Left lung (tissue), 14 donors: ENCODE measurements at places on chromosomes 7 and 10. TPM values are rescaled to one million over a fixed set of nuclear protein-coding genes. Genes with fewer than 3 reads are reported as not detected.
A peak's percentile ranks its signal among the peaks of the same experiment; 100 is the strongest.

GRCh38 chr10:101217450-101218281 lies 11.6 kb downstream of the LBX1 start:
- no peak for DNase-seq

- DNase-seq, result no peak
These were observed 2.3 kb downstream of the SLC29A3 start for GRCh38 chr10:71321386-71321785.

MKI67 gene
- total RNA-seq, result 21.5 TPM

DNA sequence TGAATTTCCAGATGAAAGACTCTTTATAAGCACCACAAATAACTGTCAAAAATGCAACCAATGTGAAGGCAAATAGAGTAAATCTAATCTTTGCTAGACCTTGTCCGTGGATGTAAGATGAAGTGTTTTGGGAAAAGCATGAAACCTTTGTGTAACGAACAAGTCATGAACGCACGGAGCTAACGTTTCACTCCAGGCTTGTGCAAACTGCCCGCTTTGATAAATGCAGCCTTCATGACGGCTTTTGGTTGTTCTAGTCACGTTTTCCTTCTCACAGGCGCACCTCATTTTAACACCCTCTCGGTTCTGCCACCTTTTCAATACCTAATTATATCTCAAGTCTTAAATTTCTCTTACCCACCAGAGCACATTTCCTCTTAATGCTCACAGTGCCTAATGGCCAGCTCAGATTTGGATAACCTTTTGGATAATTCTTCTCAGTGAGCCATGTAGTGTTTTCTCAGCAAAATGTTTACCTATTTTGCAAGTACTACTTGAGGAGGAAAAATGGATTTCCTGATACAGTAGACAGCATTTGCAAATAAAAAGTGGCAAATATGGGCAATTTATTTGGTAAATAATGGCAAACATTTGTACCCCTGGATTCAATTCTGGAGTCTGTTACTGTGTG lies 63.2 kb downstream of the HECW1 start:
- DNase-seq, result no peak

DNA sequence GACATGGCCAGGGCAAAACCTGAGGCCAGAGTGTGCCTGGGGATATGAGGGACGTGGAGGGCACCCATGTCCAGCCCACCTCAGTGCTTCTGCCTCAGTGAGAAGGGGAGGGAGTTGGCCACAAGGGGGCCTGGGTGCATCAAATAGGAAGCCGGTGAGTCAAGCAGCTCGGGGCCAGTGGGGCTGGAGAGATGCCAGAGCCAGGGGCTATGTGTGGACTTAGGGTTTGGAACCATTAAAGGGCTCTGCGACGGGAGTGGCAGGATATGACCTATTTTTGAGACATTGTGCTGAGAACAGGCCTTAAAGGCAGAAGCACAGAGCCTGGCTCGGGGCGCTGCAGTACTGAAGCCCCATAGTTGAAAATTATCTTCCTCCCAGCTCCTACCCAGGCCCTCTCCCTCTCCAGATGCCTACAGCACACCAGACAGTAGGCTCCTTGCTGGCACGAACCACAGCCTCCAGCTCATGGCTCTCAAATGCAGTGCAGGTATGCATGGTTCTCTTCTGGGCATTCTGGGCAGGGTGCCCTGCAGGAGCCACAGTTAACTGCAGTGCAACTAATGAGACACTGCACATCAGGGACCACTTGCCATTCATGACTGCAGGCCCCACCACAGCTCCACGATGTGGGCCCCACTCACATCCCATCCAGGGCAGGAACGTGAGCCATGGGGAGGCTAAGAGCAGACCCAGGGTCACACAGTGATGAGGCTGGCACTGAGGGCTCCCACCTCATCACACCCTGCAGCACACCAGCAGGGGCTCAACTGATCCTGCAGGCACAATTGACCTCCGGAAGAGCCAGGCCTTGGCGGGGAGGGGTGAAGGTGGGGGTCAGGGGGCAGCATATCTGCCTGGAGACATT lies 7.2 kb upstream of the PGAM2 start:
- DNase-seq, result peak; percentile 59

CALHM3 gene
- total RNA-seq, result 0.16 TPM

GIMAP6 gene
- 52.7 TPM for total RNA-seq

DNA sequence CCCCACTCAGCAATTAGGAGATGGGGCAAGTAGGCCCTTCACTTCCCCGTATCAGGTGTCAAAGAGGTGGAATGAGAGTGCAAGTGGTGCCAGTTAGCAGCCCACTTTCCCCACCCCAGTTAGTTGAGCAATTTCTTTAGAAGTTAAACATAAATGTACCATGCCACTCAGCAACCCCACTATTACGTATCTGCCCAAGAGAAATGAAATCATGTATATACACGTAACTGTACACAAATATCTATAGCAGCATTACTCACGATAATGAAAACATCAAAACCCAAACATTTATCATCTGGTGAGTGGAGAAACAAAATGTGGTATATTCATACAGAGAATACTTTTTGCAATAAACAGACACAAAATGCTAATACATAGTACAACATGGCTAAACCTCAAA lies 50.4 kb downstream of the IMMP2L start:
- DNase-seq, result no peak

- DNase-seq, result no peak
These were observed 1138.5 kb upstream of the PHF14 start for GRCh38 chr7:9835199-9835598.
